ENCODE measurements at places on chromosomes 7 and 10. TPM values are rescaled to one million over a fixed set of nuclear protein-coding genes. Genes with fewer than 3 reads are reported as not detected.

CRPPA gene
- total RNA-seq, result 1.2 TPM

CLDN3 gene
- total RNA-seq, result not detected

PGAM2 gene
- total RNA-seq, result not detected

LLCFC1 gene
- not detected for total RNA-seq

NKX2-3 gene
- not detected for total RNA-seq

NKX6-2 gene
- not detected for total RNA-seq

PAPOLB gene
- total RNA-seq, result 0.06 TPM

CPN1 gene
- total RNA-seq, result not detected

UCN3 gene
- total RNA-seq, result not detected

SPDYE5 gene
- total RNA-seq, result 0.15 TPM

WEE2 gene
- not detected for total RNA-seq

NMT2 gene
- total RNA-seq, result 21.3 TPM

CALML5 gene
- not detected for total RNA-seq

MYO1G gene
- 502 TPM for total RNA-seq

GRM3 gene
- total RNA-seq, result not detected

ANXA11 gene
- total RNA-seq, result 251 TPM

GRCh38 chr7:110861163-110861562 lies 229.8 kb upstream of the LRRN3 start:
- no peak for DNase-seq

- DNase-seq, result no peak
These were observed 28.8 kb downstream of the CYP17A1 start for GRCh38 chr10:102808380-102808779.

DNA sequence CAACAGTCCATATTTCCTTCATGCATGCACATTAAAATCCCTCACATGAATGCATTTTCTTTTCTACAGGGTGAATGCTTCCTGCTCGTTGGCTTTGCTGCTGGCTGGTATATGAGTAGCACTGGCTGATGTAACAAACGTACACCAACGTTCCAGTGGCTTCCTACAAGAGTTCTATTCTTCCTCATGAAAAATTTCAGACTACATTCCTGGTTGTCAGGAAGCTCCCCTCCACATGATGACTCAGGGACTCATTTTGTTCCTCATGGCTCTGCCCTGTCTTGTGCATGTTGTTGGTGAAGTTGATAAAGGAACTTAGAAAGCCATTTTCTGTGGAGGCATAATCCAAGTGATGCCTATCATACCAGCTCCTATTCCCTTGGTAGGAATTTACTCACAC lies 470.7 kb upstream of the KLF6 start:
- no peak for DNase-seq

DNA sequence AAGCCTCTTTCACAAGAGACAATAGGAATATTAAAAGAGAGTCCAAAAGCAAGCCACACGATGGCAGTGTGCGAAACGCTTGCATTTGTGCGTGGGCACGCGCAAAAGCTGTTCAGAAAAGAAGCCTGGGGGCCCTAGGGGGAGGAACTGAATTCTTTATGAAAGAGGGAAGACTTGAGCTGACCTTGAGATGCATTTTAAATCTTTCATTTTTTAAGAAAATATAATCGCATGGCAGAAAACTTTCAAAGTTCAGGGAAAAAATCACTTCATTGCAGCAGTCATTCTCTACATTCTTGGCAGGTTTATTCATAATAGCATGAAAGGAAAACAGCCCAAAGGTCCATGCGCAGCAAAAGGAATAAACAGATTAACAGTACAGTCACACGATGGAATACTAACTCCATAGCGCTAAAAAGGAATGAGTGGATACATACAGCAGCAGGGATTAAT lies 206.5 kb upstream of the PRKCQ start:
- no peak for DNase-seq

GRCh38 chr10:48658975-48659269 lies 25.8 kb upstream of the WDFY4 start:
- DNase-seq, result no peak

DNA sequence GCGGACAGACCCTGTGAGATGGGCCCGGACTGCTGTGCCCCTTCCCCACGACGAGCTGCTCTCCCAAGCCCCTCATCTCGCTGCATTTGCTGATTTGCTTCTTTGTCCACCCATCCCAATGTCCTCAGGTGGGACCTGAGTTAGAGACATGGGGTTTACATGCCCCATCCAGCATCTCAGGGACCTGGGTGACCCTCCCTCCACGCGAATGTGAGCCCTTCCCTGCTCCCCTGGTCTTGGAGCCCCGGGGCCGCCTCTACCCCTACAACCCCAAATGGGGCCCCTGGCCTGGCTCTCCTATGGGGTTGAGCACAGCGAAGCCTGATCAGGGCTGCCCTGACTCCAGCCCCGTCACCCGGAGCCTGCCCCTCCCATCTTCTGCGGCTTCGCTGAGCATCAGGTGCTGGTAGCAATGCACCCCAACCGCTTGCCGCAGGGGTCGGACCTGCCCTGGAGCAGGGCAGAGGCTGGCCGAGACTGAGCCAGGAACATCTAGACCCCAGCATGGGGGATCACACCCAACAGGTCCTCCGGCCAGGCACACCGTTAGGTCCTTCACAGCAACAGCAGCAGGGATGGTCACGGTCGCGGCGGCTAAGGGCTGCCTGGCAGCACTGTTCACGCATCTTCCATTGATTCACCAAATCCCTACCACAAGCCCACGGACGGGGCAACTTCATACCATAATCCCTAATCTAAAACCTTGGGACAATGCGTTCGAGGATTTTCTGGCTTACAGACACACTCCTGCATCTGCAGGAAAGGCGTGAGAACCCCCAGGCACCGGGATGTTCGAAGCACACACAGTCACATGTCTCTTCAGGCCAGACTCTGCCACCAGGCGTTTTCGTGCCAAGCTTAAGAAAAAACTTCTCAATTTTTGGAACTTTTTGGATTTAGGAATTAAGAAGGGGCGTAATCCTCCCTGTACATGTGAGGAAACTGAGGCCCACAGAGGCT lies 15.5 kb downstream of the WDR86 start:
- no peak for DNase-seq

DNA sequence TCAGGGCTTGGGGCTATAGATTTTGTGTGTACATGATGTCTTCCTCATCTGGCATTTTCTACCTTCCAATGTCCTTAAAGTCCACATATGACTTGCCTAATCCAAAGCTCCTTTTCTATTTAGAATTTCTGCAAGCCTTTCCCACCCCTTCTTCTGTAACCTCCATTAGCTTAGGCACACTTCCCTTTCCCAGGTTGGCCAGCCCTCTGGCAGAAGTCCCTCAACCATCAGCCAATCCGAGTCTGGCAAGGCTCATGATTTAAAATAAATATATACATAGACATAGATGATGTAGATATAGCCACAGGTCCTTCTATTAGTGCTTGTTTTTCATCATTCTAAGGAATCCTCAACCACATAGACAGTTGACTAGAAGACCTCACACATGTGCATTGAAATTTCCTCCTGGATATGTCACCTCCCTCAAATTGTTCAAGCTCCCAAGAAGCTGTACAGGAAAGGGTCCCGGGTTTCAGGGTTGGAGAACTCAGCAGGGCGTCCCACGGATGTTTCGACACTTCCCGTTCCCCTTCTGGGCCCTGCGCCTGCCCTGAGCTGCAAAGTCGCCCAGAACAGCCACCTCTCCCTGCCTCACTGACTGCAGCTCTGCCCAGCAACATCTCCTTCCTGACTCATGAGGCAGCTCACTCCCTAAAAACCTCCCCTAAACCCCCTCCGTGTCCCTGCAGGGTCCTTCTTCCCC lies 20.4 kb upstream of the PIK3AP1 start:
- no peak for DNase-seq

DNA sequence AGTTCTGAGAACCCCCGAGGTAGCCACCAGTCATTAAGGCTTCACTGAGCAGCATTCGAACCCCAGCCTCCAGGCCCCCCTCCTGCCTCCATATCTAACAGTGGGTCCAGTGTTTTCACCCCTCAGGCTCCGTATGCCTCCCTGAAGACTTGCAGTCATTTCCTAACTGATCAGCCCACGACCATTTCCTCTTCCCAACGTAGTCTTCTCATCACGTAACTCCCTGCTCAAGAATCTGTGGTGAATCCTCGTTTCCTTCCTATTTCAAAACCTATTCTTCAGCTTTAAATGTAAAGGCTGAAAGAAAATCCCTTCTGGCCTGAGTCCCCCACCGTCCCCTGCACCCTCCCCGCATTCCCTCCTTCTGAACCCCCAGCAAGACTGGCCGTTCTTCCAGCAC lies 21.1 kb downstream of the FRMD4A start:
- DNase-seq, result no peak

DNA sequence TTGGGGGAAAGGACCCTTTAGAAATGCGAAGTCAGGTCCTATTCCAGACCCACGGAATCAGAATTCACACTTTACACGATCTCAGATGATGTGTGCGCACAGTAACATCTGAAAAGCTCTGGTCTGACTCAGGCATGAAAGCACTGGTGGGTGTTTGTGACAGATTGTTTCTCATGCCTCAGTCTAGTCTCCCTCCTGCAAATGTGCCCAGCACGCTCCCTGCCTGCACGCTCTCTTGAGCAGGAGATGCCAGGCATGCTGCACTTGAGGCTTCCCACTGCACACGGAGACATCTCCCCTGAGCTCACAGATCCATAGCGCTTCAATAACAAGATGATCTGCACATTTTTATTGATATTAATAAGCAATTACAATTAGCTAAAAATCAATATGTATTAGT lies 23.6 kb upstream of the ZNF37A start:
- no peak for DNase-seq

DNA sequence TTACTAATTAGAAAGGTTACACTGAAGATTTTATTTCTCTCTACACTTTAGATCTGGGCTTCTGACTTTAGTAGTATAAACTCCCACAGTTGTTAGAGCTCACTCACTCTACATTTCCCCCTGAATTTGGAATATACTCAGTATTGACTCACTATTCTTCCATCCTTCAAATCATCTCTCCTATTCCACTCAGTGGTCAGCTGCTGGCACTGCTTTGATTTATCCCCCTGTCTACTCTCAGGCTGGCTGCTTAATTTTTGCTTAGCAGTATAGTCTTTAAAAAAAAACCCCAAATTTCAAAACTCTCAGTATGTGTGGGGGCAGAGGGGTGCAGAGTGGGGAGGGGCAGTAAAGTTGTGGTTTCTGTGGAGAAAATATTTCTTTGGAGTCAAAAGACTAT lies 68.9 kb downstream of the CDK6 start:
- DNase-seq, result no peak

GRCh38 chr7:70615066-70615606 lies 516.8 kb upstream of the GALNT17 start:
- no peak for DNase-seq

DNA sequence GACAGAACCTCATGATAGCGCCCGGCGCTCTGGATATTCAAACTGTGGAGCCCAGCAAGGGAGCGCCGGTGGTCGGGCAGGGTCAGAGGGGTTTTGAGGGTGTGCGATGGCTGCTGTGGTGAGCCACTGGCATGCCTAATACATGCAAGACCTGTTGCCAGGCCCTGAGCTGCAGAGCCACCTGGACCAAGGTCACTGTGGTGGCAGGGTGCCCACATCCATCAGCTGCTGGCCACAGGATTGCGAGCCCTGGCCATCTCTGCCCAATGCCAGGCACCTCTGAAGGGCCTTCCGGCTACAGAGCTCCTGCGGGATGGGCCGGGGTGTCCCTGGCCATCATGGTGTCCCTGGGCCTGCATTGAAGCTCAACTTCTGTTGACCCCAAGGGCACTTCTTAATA lies 123.0 kb upstream of the TNRC18 start:
- no peak for DNase-seq

GRCh38 chr10:21078410-21079329 lies 181.6 kb upstream of the NEBL start:
- no peak for DNase-seq

GRCh38 chr7:99679032-99679399 lies 780 bp downstream of the CYP3A5 start:
- no peak for DNase-seq

DNA sequence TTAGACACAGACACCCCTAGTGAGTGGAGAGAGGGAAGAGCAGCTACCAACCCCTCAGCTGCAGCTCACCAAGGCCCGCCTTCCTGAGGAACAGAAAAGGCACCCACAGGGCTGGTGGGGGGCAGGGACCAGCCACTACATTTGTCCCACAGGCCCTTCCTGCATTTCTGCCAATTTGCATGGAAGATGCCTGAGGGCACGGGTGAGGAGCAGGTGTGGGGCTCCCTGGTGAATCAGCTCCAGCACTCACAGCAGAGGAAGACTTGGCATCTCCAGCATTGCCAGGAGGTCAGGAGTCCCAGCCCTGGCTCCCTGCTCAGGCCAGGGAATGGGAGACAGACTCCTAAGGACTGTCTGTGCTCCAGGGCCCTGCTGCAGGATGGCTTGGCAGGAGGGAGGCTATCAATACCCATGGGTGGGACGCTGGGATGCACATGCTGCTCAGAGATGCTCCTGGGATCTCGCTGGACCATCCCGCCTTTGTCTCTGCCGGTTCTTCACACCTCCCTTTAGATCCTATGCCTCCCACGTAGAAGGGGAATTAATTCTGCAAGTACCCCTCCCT lies 109.7 kb downstream of the SLIT1 start:
- no peak for DNase-seq

DNA sequence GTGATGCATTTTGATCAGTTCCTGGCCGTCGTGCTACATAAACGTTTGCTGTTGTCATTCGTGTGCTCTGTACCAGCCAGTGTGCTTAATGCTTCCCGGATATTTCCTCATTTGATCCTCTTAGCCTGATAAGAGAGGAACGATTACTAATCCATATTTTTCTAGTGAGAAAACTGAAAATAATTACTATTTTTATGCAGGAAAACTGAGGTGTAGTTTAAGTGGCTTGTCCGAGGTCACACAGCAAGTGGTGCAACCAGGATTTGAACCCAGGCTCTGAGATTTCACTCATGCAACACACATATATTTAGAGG lies 650 bp upstream of the SORBS1 start:
- no peak for DNase-seq

GRCh38 chr7:131454498-131454897 lies 101.9 kb downstream of the PODXL start:
- DNase-seq, result no peak

DNA sequence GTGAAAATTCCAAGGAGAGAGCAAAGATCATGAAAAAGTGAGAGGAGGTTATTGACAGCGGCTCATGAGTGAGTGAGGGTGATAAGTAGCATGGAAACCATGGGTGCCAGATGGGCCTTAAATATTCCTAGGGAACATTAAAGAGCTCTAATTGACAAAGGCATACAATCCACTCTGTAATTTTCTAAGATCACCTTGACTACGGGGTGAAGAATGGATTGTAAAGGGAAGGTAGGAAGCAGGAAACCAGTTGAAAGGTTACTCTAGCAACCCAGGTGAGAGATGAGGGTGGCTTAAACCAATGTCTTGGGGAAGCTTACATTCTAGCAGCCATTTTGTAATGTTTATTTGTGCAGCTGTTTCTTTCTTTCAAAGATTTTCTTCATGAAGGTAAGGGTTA lies 75.7 kb downstream of the RSU1 start:
- no peak for DNase-seq

DNA sequence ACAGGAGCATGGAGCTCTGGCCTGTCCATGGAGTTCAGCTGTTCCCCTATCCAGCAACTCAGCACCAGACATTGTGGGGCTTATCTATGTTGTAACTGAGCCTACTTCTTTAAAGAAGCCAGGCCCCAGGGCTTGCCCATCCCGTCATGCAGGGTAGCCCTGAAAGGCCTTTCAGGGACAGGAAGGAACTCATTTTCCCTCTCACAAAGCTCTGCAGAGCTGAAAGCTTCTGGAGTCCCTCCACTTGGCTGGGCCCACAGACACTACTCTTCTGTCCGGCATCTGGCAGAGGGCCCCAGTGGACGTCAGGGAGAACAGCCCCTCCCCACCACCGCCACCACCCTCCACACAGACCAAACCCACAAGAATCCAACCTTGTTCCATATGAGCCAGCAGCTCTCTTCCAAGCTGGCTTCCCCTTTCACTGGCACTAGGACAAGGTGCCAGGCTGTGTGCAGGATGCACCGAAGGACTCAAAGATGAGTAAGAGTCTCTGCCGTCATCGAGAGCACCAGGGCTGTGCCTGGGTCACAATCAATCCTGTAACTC lies 33.1 kb downstream of the DENND2A start:
- no peak for DNase-seq
